Brain pericyte (primary cell): ENCODE measurements at places on chromosomes 16 and 17.

DNA sequence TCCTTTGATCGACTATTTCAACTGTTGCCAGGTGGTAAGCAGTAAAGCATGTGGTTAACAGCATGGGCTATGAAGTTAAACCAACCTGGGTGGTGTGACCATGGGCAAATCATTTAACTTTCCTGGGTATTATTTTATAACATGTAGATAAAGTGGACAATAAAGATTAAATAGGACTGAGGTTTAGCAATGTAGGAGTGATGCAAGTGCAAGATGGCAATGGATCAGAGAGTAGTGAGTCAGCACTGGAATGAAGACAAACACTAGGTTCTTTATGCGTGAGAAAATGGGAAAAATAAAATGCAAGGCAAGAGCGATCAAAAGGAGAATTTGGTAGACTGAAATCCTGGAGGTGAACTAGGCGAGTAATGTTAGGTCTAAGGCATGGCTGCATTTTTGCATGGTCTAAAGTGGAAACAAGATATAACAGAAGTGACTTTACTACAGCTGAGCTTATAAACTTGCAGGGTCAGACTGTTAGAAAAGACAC lies 222.4 kb upstream of the AXIN2 start:
- peak; percentile 54 for DNase-seq

DNA sequence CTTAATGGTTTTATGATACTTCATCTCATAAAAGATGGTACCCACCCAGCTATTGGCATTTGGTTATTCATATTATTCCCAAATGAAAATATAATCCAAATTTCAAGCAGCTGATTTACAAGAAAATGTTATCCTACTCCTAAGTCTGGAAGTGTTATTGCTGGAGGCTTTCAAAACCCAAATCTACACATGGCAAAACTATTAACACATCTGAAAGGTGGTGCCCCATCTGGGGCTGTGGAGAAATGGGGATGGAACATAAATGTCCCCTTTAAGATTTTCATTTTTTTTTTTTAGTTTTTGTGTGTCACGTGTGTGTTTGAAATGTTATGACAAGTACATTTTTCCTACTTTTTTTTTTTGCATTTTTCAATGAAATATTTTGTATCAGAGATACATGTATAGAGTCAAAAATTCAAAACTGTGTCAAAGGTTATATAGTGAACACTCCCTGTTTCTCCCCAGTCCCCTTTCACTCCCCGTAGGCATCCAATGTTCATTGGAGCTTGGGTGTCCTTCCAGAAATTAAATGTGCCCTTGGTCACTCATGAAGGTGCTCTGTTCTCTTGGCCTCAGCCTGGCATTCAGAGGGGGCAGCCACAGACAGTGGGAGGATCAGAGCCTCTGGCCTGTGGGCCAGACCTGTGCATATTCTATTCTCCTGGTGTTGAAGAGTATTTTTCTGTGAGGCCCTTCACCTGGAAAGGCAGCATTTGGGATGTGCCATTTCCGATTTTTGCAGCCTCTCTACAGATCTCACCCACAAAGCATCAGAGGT lies 79.1 kb downstream of the CLEC16A start:
- no peak for DNase-seq

DNA sequence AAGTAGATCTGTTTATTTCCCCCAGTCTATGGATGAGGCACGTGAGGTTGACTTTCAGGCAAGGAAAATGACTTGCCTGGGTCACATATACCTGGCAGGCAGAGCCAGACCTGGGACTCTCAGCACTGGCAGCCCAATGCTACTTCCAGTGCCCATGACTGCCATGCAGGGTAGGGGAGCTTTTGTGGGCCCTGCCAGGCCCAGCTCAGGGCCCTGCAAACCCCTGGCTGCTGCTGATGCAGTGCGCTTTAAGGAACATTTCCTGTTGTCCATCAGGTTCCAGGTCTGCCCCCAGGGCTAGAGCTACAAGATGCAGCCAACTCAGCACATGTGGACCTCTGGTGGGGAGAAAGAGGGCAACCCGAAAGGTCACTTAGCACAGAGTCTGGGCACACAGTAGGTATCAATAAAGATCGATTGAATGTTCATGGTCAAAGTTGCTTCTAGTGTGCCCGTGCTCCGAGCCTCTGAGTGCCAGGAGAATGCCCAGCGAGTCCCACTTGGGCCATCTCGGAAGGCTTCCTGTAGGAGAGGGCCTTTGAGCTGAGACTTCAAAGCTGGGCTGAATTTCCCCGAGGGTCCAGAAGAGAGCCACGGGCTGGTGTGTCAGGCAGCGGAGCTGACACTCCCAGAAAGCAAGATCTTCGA lies 513 bp upstream of the TBX21 start:
- no peak for DNase-seq

DNA sequence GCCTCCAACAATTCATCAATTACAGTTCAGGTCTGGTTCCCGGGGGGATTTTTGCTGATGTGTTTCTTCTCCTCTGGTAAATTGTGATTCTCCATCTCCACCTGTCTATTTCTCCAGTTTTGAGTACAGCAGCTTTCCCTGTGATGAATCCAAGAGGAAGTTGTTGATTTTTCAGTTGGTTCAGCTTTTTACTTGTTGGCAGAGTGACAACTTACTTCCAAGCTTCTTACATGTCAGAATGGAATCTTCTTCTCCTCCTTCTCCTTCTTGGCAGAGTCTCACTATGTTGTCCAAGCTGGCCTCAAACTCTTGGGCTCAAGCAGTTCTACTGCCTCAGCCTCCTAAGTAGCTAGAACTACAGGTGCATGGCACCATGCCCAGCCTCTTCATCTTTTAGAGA lies 33.4 kb upstream of the TMEM92 start:
- no peak for DNase-seq

DNA sequence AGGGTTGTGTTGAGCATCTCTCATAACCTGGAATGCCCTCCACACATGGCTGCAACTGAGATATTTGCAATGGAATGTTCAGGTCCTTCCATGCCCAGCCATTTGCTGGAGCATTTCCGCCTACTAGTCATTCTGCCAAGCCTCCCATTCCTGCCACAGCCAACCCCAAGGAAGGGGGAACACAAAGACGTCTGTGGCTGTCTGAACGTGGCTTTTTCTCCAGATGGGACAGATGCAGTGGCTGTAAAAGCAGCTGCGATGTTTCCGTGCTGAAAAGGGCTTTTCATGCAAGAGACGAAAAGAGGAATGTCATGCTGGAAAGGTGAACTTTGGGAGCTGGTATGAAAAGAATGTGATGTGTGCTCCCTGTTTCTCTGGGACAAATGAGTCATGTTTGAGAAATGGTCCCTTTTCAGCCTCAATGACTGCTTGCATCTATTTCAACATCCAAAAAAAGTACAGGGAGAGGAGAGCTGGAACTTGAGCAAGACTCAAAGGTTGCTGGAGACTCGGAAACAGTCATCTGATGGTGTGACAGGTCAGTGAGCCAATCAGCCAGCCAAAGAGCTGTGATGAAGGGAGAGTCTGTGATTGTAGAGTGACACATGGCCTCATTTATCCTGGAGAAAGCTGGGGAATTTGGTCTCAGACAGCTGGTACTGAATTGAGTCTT lies 208.9 kb downstream of the SHISA9 start:
- no peak for DNase-seq
